ENCODE measurements at places on chromosomes 12 and 14.

DNA sequence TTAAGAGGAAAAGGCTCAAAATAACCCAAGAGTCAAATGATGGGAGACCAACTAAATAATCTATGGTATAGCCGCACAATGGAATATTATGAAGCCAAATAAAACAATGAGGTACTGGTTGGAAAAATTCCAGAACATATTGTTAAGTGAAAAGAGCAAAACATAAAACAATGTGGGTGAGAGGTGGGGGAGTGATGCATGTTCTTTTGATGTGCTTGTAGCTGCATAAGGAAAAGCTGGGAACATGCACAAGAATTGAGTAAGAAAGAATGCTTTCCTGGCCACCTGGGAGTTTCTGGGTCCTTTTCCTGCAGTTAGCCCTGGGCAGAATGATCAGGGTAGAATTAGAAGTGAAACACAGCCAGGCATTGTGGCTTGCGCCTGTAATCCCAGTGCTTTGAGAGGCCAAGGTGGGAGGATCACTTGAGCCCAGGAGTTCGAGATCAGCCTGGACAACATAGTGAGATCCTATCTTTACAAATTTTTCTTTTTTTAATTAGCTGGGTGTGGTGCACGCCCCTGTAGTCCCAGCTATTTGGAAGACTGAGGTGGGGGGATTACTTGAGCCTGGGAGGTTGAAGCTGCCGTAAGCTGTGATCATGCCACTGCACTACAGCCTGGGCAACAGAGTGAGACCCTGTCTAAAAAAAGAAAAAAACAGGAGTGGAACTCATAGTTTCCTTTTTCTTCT is 7.9 kb downstream of the ABCB9 start:
- no peak for DNase-seq

- no peak for DNase-seq
These were observed 65.5 kb downstream of the RASSF3 start for GRCh38 chr12:64675795-64676194.

DNA sequence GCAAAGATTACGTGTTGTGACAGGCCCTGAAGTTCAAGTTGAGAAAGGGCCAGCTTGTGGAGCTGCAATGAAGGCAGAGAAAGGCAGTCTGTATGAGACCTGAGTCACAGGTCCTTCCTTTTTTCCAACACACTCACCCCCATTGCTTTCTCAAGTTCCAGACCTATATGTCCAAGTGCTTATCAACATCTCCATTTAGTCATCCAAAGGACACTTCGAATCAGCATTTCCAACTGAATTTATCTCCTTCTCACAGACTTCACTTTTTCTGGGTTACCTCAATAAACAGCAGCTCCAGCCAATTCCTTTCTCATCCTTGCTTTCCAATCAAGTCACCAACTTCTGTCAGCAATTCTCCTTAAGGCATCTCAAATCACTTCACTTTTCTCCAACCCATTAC is 56.4 kb upstream of the KIF21A start:
- no peak for DNase-seq

DNA sequence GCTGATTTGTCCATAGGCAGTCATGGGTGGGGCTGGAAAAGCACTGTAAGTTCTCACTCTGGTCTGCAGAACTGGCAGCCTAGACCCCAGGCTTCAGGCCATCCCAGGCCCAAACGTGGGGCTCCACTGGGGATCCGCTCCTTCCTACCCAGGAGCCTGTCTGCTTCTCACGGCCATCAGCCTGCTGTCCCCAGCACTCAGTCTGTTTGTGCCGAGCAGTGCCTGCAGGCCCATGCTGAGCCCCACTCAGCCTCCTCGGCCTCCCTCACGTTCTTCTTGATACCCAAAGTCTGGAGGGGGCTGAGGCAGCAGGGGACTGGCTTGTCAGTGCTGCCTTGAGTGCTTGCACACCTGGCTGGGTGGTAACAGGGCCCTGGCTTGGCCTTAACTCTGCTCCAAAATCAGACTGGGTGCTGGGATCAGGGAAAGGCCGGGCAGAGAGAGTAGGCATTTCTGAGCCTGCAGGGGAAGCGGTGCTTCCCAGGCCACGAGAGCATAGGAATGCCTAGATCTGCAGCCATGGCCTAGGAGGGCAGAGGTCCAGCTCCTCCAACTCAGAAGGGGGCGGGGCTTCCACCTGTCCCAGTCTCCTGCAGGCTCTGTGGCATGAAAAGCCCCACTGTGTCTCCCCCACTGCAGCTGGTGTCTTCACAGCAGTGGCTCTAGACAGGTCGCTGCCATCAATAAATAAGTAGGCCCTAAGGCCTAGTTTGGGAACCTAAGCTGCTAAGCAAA is 772.4 kb upstream of the FBXO33 start:
- DNase-seq, result no peak

DNA sequence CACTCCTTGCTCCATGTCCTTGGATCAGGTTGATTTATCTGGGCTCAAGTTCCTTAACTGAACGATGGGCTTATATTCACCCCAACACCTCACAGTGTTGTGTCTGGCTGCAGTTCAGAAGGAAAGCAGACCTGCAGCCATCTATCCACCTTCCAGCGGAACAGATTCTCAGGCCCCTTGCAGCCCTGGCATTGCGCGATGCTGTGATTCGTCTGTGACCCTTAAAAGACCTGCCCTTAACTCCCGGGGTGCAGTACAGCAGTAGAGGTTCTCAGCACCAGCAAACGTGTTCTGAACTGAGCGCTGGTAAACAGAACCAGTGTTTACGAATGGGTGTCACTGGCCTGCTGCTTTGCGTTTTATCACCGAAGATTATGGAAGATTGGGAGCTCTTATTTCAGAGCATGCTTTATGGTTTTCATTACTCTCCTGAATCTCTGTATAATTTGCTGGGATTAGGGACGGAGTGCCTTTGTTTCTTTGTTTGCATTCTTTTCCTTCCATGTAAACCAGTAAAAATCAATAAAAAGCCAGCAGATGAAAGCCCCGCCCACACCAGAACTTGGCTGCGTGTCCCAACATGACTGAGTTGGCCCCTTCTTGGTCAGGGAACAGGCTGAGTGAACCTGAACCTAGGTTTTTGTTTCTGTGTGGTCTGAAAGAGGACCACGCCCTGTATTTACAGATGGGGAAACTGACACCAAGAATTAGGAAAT is 286.7 kb upstream of the CRY1 start:
- no peak for DNase-seq

- no peak for DNase-seq
These were observed 6.8 kb upstream of the TWF1 start for GRCh38 chr12:43812926-43813325.

GRCh38 chr12:43308776-43309175 is 243.2 kb downstream of the ADAMTS20 start:
- DNase-seq, result no peak

GRCh38 chr12:104653730-104654664 is 197.2 kb downstream of the CHST11 start:
- no peak for DNase-seq
